ENCODE measurements at places on chromosomes 2 and 18.
A peak's percentile ranks its signal among the peaks of the same experiment; 100 is the strongest.

- DNase-seq, result no peak
Observed at GRCh38 chr2:239253264-239253663, 147.6 kb downstream of the HDAC4 start.

- DNase-seq, result no peak
Observed at GRCh38 chr2:98078701-98079100, 8.3 kb upstream of the VWA3B start.

GRCh38 chr2:41127351-41127750 is 675.5 kb upstream of the SLC8A1 start:
- no peak for DNase-seq

GRCh38 chr2:66456183-66457041 is 21.5 kb downstream of the MEIS1 start:
- DNase-seq, result no peak

- DNase-seq, result no peak
Observed at GRCh38 chr2:175152242-175152641, 15.8 kb downstream of the ATF2 start.

DNA sequence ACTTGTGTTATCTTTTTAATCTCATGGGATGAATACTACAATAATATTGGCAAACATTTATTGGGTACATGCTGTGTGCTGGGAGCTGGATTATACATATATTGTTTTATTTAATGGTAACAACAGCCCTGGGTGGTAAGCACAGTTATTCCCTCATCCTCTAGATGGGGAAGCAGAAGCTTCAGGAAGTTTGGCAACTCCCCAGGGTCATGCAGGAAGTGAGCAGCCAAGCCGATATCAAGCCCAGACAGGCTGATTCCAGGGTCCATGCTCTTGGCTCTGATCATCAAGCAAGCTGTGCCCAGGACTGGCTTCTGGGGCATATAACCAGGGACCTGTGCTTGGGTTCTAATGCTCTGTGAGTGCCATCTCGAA is 155.8 kb downstream of the ZNF516 start:
- DNase-seq, result no peak

- no peak for DNase-seq
Observed at GRCh38 chr2:37775908-37776250, 104.4 kb upstream of the CDC42EP3 start.

DNA sequence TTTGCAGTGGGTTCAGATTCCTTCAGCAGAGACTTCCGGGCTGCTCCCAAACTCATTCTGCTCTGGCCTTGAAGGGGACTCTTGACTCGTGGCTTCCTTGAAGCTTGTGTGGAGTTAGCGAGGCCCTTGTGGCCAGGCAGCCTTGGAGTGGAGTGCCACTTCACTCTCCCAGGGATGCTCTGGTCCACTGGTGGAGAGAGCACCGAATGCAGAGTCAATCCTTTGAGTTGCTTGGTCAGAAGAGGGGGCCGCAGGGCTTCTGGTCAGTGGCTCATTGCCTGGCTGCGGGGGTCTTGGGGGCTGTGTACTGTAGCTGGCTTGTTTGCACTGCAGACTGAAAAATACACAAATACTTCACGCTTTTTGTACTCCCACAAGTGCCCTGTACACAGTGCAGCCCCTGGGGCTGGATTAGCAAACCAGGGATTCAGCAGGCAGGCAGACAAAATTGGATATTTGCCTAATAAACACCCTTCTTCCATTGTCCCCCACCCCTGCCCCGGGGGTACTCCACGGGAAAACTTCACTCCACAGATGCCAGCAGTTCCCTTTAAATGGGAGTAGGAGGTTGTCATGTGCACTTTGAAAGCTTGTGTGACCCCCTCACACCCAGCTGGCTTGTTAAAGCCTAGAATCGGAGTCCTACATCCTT is 3.2 kb downstream of the GLI2 start:
- no peak for DNase-seq

- DNase-seq, result no peak
Observed at GRCh38 chr2:3447789-3448317, 68.4 kb downstream of the TRAPPC12 start.

- DNase-seq, result no peak
Observed at GRCh38 chr2:225487878-225488416, 88.4 kb downstream of the NYAP2 start.

- DNase-seq, result no peak
Observed at GRCh38 chr18:24386681-24387080, 10.9 kb downstream of the OSBPL1A start.

- DNase-seq, result no peak
Observed at GRCh38 chr2:136363470-136363869, 245.5 kb upstream of the CXCR4 start.

- DNase-seq, result no peak
Observed at GRCh38 chr2:183543731-183544130, 419.5 kb downstream of the NUP35 start.

DNA sequence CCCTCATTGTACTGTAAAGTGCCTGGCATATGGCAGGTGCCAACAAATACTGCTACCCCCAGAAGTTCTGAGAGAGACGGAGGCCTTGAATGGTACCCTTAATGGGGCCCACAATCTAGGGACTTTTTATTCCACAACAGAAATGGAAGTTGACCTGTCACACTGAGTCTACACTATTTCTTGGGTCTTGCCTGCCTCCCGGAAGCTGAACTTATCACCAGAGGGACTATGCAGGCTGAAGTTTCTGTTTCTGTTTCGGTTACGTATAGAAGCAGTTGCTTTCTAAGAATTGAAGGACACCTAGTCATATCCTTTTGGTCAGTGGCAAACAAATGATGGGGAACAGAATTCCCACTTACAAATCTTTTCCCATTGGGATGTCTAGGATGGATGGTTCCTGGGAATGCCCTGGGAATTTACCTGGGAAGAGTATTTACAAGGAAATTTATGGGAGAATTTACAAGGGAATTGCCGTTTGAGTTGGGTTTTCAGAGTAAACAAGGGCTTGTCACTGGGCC is 74.2 kb downstream of the HS1BP3 start:
- no peak for DNase-seq

DNA sequence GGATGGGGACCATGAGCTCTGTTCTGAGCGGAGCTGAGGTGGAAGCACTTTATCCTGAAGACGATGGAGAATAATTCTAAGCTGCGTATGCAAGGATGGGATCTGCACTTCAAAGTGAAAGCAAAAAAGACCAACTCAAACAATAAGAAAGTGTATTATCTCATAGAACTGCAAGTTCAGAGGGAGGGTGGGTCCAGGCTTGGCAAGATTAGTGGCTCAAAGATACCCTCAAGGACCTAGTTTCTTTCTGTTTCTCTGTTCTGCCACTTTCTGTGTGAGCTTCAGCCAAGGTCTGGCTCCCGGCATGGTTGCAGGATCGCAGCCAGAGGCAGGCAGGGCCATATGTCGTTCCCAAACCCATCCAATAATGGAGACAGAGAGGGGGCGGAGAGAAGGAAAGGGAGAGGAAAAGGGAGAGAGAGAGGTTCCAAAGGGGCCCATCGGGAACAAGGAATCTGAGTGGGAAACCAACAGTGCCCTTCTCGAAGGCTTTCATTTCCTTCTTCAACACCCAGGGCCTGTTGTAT is 169.2 kb upstream of the NCK2 start:
- DNase-seq, result peak; percentile 41

DNA sequence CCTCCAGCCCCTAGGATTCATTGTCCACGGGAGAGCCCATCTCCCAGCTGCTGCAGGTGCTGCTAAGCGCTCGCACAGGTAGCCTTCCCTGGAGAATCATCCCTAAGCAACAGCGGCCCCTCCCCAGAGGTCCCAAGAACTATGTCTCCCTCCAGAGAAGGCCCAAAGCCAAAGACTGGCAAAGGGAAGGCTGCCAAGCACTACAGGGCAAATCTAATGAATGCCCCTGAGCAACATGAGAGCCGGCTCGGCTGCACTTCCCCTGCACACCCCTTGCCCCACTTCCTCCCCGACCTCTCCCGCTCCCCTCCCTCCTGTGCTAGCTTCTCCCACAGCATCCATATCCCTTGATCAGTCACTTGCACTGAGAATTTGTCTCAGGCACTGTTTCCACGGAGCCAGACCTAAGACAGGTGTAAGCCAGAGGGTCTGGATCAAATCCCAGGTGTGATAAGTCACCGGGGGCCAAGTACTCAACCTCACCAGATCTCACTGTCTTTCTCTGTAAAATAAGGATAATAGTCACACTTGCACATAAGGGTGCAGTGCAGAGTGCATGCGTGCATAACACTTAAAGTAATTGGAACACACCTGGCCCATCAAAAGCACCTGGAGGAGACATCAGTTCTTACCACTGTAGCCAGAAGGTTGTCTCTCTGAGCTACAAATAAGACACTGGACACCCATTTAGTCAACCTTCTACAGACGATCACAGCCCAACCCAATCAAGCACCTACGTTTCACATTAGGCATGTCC is 20.1 kb upstream of the COL6A3 start:
- DNase-seq, result no peak

GRCh38 chr18:11842562-11842961 is 8.7 kb upstream of the CHMP1B start:
- no peak for DNase-seq

DNA sequence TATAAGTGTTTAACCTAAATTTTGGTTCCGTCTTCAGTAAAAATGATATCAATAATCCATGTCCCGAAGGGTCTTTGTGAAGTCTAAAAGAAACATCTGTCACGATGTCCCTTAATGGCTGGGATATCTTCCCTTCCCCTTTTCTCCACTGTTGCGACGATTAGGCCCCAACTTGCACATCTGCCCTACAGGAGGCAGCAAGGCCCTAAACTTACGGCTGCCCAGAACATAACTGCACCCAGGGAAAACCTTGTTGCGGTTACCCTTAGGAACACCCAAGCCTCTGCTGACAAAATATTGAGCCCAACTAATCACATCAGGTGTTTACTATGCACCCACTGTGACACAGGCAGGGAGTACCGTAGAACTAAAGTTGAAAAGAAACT is 1.3 kb upstream of the SMAD2 start:
- DNase-seq, result peak; percentile 58

GRCh38 chr2:28155627-28156026 is 237.0 kb upstream of the FOSL2 start:
- no peak for DNase-seq

DNA sequence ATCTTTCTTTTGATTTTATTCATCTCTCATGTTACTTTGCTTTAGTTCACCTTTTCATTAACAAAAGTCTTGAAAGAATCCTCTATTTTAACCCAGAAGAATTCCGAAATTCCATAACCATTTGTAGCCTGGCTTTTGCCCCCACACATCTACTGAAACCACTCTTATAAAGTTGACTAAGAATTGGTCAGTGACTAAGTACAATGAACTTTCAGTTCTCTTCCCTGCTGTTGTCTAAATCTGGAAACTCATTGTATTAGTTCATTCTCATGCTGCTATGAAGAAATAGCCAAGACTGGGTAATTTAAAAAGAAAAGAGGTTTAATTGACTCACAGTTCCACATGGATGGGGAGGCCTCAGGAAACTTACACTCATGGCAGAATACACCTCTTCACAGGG is 49.9 kb upstream of the PNPT1 start:
- no peak for DNase-seq

DNA sequence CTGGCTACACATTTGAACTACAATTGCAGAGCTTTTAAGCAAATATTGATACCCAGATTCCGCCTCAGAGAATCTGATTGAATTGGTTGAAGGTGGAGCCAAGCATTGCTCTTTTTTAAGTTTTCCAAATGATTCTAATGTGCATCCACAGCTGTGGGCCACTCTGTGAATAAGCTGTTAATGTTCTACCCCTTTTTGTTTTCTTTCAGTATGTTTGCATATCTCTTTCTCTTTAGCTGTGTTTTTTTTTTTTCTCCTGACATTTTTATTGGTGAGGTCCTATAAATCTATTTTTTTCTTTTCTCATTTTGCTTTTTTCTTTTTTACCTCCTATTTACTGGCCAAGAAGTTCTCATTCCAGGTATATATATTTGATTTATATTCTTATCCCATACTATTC is 6.5 kb downstream of the SCN3A start:
- no peak for DNase-seq

DNA sequence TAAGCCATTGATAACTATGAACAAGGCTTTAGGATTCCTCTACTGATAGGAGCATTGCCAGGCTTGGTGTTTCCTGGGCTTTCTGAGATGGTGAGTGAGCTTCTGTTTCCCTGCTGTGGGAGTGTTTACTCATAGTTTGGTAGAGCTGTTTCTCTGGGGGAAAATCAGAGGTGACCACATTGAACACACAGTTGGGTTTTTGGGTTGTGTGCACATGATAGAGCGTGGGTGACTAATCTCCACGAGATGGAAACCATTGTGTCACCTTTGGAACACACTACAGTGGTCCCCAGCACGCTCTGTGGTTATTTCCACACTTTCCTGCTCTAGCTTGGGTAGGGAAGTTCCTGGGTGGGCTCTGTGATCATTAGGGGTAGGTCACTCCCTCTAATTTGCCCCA is 5.4 kb downstream of the IL1R1 start:
- no peak for DNase-seq

- peak; percentile 75 for DNase-seq
Observed at GRCh38 chr2:181627545-181627944, 29.4 kb downstream of the CERKL start.

DNA sequence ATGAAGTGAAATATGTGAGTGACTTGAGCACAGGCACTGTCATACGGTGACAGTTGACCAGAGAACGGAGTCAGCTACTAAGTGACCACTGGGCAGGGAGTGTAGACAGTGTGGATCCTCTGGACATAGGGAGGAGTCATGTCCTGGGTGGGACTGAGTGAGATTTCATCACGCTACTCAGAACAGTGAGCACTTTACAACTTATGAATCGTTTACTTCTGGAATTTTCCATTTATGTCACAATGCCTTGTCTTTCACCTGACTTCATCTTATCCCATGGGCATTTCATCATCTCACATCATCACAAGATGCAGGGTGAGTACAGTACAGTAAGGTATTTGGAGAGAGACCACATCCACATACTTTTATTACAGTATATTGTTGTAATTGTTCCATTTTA is 29.0 kb downstream of the PTPRM start:
- DNase-seq, result no peak

- no peak for DNase-seq
Observed at GRCh38 chr18:48136827-48137373, 206.4 kb upstream of the SMAD2 start.

DNA sequence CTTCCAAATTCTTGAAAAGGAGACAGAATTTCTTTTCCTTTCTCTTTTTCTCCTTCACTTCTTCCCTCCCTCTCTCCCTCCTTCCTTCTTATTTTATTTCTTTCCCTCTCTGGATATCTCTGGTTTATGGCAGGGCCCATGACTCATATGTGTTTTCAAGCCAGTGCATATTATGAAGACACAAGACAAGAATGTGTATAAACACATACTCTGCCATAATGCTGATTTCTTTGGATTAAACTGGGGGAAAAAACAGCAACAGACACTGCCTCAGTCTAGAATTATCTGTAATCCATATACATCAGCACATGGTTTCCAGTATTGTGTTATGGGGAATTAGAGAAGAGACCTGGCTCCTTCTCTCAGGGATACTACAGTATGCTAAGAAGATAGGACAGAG is 82.8 kb upstream of the CPO start:
- no peak for DNase-seq

- no peak for DNase-seq
Observed at GRCh38 chr2:148867079-148867769, 7.8 kb upstream of the KIF5C start.

Measured in DMS 273 treated with DMSO at 0.1 percent for 48 hours (cell line).